A549 treated with ZK216348 at 1 μM for 4 hours (cell line): ENCODE measurements at places on chromosomes 2 and 18. TPM values are rescaled to one million over a fixed set of nuclear protein-coding genes. Genes with fewer than 3 reads are reported as not detected.

The KATNAL2 gene
- total RNA-seq: 1.4 to 2.4 TPM (median 1.7 TPM) in 5 replicates

The FHL2 gene
- 52.8 to 70.4 TPM (median 67.1 TPM) in 5 replicates for total RNA-seq

The ROCK2 gene
- total RNA-seq: 17.9 to 33.3 TPM (median 27.6 TPM) in 5 replicates

The MEP1B gene
- total RNA-seq: 0.09 TPM in 1 of 5 replicates, not detected in the others

The SPHKAP gene
- 0.02 TPM in 1 of 5 replicates, not detected in the others for total RNA-seq
